CD14-positive monocyte (primary cell): ENCODE measurements at places on chromosomes 3 and 15. TPM values are rescaled to one million over a fixed set of nuclear protein-coding genes. Genes with fewer than 3 reads are reported as not detected.

The CYP8B1 gene
- 0.01 TPM in 1 of 2 replicates, not detected in the other for polyA plus RNA-seq

The PPIB gene
- polyA plus RNA-seq, result 532 TPM

The GRIP2 gene
- not detected in 2 replicates for polyA plus RNA-seq

The AGTR1 gene
- not detected in 2 replicates for polyA plus RNA-seq

The ACSBG1 gene
- polyA plus RNA-seq, result not detected

The GP9 gene
- 0.18 TPM in 1 of 2 replicates, not detected in the other for polyA plus RNA-seq

The FBXW12 gene
- polyA plus RNA-seq, result not detected

The LSAMP gene
- polyA plus RNA-seq, result not detected

The CPN2 gene
- not detected for polyA plus RNA-seq

The UROC1 gene
- 0.03 TPM in 1 of 2 replicates, not detected in the other for polyA plus RNA-seq

The EPHB3 gene
- 0.71 and 1.2 TPM in 2 replicates for polyA plus RNA-seq

The MCF2L2 gene
- 0.01 TPM in 1 of 2 replicates, not detected in the other for polyA plus RNA-seq

The THRB gene
- not detected for polyA plus RNA-seq

The CYP1A2 gene
- not detected for polyA plus RNA-seq

The PARP3 gene
- 1.7 TPM for polyA plus RNA-seq

The NPAP1 gene
- not detected for polyA plus RNA-seq

The PRSS50 gene
- not detected for polyA plus RNA-seq

The TIMP4 gene
- polyA plus RNA-seq, result not detected

The BTLA gene
- not detected for polyA plus RNA-seq

The CCNB2 gene
- 0.17 and 0.53 TPM in 2 replicates for polyA plus RNA-seq

The ADAMTS17 gene
- polyA plus RNA-seq, result not detected

The LRRN1 gene
- 0.01 and 0.08 TPM in 2 replicates for polyA plus RNA-seq

The PLA1A gene
- polyA plus RNA-seq, result not detected

The PIGZ gene
- polyA plus RNA-seq, result 3.2 and 3.8 TPM in 2 replicates

The TRIP4 gene
- polyA plus RNA-seq, result 10.6 and 23.0 TPM in 2 replicates

The AMOTL2 gene
- polyA plus RNA-seq, result 0.01 and 0.28 TPM in 2 replicates

The PP2D1 gene
- polyA plus RNA-seq, result not detected in 2 replicates

The MUC4 gene
- polyA plus RNA-seq, result not detected

The EPHA3 gene
- not detected for polyA plus RNA-seq

The POLG gene
- polyA plus RNA-seq, result 60.0 and 66.7 TPM in 2 replicates

The ATP13A5 gene
- polyA plus RNA-seq, result not detected

The LINGO1 gene
- polyA plus RNA-seq, result not detected in 2 replicates

The SLC12A1 gene
- not detected for polyA plus RNA-seq

The LSM3 gene
- polyA plus RNA-seq, result 19.8 TPM

The C3orf33 gene
- 0.97 TPM for polyA plus RNA-seq

The C2CD4B gene
- polyA plus RNA-seq, result 0.05 TPM in 1 of 2 replicates, not detected in the other

The CP gene
- polyA plus RNA-seq, result not detected

The PLSCR5 gene
- polyA plus RNA-seq, result not detected

The CSPG4 gene
- polyA plus RNA-seq, result not detected

The FBXO40 gene
- polyA plus RNA-seq, result not detected in 2 replicates

The TIGIT gene
- polyA plus RNA-seq, result 0.28 TPM

The SPINK8 gene
- not detected for polyA plus RNA-seq

The C3orf22 gene
- polyA plus RNA-seq, result not detected in 2 replicates

The CYP1A1 gene
- polyA plus RNA-seq, result not detected

The DUOXA1 gene
- polyA plus RNA-seq, result not detected

The SEMA3B gene
- polyA plus RNA-seq, result 0.56 and 1.1 TPM in 2 replicates

The TMEM207 gene
- not detected in 2 replicates for polyA plus RNA-seq

The UBA7 gene
- 43.7 TPM for polyA plus RNA-seq

The TTC21A gene
- polyA plus RNA-seq, result 2.2 TPM

The LAMB2 gene
- 7.6 TPM for polyA plus RNA-seq

The KNL1 gene
- 0.38 TPM for polyA plus RNA-seq

The CCR3 gene
- polyA plus RNA-seq, result 0.22 and 0.44 TPM in 2 replicates

The GPR27 gene
- 19.6 TPM for polyA plus RNA-seq

The ITGB5 gene
- 0.68 TPM for polyA plus RNA-seq

The LRRC58 gene
- 8.3 TPM for polyA plus RNA-seq

The FAM3D gene
- 0.28 and 0.74 TPM in 2 replicates for polyA plus RNA-seq
